EH (cell line): ENCODE measurements at places on chromosomes 7 and 10.

- DNase-seq = no peak
Observed at GRCh38 chr7:154906736-154907355, 96.1 kb downstream of the PAXIP1 start.

DNA sequence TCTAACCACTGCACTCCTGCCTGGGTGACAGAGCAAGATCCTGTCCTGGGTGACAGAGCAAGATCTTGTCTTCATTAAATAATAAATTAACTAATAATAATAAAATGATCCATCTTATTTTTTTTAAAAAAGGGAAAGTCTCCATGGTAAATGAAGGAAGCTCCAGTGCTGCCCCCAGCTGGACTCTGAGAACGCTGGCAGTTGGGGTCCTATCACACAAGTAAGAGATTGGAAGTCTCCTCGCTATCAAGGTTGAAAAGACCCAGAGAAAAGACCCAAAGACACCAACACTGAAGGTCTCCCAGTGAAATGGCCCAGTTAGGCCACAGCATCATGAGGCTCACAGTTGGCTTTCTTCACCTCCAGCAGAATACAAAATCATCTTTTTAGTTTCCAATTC lies 13.8 kb upstream of the C10orf67 start:
- peak; percentile 40 for DNase-seq

GRCh38 chr10:98340261-98340939 lies 72.4 kb upstream of the LOXL4 start:
- DNase-seq = peak; percentile 32

DNA sequence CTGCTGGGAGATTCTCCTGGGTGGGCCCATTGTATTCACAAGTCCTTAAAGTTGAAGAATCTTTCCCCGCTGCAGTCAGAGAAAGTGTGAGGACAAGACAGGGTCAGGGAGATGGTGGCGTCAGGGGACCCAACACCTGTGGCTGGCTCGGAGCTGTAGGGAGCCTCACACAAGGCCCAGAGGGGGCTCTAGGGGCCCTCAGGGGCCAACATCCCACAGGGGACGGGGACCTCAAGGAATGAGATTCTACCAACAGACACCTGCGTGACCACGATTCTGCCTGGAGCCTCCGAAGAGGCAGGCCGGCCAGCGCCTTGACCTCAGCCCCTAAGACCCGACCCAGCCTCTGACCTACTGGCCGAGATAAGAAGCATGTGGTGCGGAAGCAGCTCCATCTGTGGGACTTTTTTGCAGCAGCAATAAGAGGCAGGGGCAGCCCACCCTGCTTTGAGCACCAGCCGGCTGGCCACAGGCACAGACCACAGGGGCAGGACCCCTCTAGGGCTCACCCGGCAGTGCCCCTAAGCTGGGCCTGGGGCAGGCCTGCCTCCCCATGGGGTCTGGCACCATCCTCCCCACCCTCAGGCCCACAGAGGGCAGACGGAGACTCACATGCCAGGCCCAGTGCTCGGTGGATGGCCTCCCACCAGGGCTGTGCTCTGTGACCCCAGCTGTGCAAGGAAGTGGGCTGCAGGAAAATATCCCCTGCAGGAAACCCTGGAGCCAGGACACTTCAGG lies 13.2 kb downstream of the RASGEF1A start:
- DNase-seq = no peak

- no peak for DNase-seq
Observed at GRCh38 chr7:64907641-64908326, 4.7 kb downstream of the ZNF273 start.

GRCh38 chr7:100894860-100895700 lies 608 bp downstream of the ACHE start:
- DNase-seq = peak; percentile 18

DNA sequence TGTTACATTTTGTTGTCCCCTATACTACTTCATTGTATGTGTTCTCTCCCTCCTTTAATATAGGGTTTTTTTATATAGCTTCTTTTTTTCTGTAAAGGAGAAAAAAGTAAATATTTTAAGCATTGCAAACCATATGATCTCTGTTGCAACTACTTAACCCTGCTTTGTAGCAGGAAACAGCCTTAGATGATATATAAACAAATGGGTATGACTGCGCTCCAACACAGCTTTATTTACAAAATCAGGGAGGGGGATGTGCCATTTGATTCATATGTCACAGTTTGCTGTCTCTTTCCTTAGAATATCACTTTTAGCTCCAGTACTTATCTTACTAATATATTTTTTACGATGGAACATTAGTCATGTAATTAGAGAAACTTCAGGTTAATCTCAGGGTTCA lies 155.2 kb upstream of the GNAI1 start:
- DNase-seq = peak; percentile 75

GRCh38 chr10:130933008-130933390 lies 378.5 kb downstream of the TCERG1L start:
- no peak for DNase-seq
